ENCODE measurements at places on chromosomes 3 and 15.

GRCh38 chr15:93203036-93203435 lies 114.0 kb upstream of the RGMA start:
- DNase-seq, result no peak

DNA sequence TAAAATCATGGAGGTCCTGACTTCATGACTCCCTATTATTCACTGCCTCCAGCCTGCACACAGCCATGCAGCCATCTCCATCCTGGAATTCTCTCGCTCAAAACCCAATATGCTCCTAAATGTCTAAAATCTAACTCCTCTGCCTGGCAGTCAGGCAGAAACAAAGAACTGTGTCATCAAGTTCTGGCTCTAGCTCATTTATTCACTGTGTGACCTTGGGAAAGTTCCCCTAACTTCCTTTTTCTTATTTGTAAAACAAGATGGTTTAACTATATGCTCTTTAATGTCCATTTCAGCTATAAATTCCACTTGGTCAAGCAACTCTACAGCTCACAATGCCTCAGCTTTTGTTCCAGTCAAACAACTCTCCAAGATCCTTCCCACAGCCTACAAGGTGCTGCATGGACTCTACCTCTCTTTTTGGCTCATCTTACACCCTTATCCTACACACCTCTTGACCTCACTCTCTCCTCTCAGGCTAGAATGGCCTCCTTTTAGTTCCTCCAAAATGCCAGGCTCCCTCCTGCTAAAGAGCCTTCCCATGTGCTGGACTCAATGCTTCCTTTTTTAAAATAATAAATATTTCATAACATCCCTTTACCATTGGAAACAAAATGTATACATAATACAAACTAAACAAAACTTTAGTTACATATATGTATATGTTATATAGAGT lies 16.4 kb downstream of the PIK3CB start:
- DNase-seq, result no peak

DNA sequence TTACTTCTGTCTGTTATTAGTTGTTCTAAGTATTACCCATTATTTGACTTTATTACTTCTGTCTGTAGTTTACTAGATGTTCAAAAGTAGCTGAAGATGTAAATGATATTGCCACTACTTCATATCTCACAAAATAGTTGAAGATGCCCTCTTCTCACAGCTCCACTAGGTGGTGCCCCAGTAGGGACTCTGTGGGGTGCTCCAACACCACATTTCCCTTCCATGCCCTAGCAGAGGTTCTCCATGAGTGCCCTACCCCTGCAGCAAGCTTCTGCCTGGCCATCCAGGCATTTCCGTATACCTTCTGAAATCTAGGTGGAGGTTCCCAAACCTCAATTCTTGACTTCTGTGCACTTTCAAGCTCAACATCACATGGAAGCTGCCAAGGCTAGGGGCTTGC lies 80.8 kb downstream of the KCNH8 start:
- no peak for DNase-seq

GRCh38 chr15:59268168-59268851 lies 61.7 kb downstream of the LDHAL6B start:
- DNase-seq, result no peak

DNA sequence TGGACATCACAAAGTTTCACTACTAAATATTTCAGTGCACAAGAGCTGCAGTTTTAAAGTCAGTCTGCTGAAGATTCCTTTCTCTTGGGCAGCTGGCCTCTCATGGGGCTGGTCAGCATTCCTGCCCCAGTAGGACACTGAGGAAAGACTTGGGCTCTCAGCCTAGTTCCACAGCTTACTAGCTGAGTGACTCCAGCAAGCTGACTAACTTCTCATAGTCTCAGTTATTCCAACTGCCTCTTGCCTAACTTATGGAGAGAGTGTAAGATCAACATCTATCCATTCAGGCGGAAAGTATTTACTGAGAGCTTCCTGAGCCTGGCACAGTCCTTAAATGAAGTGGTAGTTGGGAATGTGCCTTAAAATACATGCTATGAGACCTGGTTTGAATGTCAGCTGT lies 27.0 kb downstream of the TM4SF4 start:
- no peak for DNase-seq

DNA sequence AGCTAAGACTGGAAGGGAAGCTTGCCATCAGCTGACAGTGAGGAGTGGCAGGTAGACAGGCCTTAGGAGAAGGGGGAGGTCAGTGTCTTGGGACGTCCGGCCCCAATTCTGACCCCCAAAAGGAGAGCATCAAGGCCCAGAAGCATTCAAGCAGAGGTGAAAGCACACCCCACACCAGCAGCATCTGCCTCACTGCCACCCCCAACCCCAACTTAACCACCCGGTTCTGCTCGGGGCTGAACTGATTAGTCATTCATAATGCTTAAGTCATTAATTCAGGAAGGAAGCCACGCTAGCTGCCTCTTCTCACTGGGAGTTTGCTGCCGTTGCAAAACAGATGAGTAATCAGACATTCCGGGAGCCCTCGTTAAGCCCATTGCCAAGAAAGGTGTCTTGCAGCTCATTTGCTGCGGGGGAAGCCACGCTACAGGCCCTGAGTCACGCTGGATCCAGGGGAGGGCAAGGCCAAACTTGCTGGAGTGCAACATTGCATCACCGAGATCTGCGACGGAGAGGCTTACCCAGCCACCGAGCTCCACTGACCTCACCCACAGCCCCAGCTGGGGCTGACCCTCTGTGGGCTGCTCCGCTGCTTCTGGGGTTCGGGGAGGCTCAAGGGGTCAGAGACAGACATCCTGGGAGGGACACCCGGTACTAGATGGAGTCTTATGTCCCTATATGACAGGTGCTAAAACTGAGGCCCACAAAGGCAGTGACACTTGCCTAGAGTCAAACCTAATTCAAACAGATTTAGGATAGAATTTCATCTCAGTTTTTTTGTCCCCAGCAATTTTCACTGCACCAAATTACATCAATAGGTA lies 46.4 kb upstream of the HES1 start:
- DNase-seq, result no peak

GRCh38 chr15:68315495-68316031 lies 38.0 kb downstream of the FEM1B start:
- no peak for DNase-seq

DNA sequence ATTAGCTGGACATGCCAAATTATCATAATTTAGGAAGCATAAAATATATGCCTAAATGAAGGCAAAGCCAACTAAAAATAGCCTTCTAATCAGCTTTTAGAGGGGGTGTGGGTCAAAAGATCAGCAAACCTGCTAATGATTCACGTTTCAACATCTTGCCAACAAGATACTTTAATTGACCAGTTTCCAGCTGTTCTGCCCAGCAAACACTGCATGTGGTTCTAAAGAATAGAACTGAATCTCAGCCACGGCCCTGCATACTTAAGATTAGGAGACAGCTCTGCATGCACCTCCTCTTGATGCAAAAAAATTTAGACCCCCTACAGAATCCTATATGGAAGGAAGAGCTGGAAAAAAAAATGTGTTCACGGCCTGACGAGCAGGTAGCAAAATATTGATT lies 500.5 kb downstream of the TBL1XR1 start:
- DNase-seq, result no peak

DNA sequence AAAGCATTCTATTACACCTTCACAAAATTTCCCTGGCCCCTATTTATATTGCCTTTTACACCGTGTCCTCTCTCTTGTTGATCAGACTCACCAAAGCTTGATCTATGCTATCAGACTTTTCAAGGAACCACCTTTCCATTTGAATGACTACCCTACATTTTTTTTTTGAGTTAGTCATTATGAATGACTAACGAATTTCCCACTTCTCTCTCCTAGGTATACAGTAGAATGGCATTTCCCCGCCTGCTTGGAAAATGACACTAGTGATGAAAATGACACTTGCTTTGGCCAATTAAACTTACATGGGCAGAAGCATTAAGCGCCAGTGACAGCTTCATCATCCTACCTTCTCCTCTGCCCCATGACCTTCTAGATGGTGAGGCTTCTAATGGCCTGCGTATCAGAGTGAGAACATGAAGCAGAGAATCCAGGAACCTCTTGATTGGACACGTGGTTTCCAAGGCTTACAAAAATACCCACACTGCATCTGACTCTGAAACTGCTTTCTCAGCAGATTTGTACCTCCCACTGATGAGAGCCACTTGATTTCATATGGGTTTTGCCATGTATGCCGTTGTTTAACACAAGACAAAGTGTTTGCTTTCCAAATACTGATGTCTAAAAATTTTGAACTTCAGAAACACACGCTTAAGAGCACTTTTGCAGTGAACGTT lies 370.5 kb downstream of the CTNNB1 start:
- DNase-seq, result no peak

DNA sequence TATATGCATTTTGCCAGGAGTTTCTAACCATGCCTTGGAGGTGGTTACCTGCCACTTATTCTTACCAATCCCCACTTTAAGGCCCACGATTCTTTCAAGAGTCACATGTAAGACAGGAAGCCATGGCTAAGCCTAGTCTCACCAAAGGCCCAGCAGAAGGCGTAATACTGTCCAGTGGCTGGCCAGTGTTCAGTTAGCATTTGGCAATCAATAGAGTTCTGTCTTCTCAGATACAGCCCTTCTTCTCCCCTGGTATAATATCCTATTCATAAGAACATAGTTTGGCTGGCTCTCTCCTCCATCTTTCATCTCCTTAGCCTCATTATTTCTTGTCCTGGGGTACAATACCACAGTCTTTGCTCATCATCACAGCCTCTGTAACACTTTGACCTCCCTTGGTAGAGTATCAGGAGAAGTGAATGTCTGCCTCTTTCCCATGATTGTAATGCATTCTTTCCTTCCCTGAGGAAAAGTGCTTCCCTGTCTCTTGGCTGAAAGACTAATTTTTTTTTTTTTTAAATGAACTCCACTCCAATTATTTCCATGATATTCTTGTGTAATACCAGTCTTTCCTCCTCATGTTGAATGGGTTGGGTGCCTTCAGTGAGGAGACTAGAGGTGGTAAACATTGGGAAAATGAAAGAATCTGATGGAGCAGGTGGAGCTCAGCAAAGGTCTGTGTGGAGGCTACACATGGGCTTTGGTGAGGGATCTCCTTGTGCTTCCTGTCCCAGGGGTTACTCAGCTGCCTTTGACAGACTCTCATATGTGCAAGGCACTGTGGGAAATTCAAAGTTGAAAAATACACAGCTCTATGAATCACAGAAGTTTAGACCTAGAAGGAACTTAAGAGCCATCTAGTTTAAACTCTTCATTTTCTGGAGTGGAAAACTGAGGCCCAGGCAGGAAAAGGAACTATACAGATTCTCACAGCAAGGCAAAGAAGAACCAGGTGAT lies 218.2 kb downstream of the P3H2 start:
- no peak for DNase-seq

Data from cortex of kidney (tissue), 1 donor.